ENCODE measurements at places on chromosomes 16 and 17. TPM values are rescaled to one million over a fixed set of nuclear protein-coding genes. Genes with fewer than 3 reads are reported as not detected.
A peak's percentile ranks its signal among the peaks of the same experiment; 100 is the strongest.

DNA sequence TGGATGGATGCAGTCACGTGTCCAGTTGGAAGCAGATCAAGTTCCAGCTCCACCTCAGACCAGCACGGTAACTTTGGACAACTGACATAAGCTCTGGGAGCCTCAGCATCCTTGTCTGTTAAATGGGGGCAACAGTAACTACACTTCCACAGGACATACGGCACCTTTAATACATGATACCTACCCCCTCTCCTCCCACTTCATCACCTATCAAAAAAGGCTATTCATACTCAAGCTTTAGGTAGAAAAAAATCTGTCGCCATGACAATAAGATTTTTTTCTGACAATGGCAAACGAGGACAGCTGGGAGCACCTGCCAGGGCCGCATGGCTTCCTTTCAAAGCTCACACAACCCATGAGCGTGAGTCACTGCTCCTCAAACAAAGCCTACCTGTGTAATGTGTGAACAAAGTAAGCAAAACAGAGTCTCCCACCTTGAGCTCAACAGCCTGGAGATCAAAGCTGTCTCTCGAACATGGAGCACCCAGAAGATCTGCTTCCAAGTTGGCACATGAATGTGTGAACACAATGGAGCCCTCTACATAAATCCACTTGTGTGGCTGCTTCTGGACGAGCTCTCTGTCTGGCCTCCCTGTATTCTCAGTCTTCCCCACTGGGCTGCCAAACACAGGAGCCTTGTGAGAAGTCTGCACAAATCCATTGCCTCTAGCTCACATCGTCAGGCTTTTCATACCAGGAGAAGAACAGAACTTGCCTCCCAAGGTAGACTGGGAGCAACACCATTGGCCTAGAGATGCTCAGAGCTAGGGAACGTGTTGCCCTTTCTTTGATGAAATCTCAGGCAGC is 459.7 kb downstream of the SOX9 start:
- no peak overlapping the region for H3K27ac ChIP-seq
- H3K27me3 ChIP-seq, result no peaks in the 10 kb centered on the region
- H3K36me3 ChIP-seq, result no peaks in the 10 kb centered on the region
- H3K4me1 ChIP-seq, result no peaks in the 10 kb centered on the region
- no peak overlapping the region for H3K4me3 ChIP-seq
- DNase-seq, result no peak

TMIGD1 gene
- total RNA-seq, result not detected

- no peak for DNase-seq
- no peak overlapping the region for H3K4me3 ChIP-seq
- H3K27me3 ChIP-seq, result no peaks in the 10 kb centered on the region
- H3K36me3 ChIP-seq, result no peaks in the 10 kb centered on the region
These were observed 113.9 kb downstream of the AMFR start for GRCh38 chr16:56311208-56312027.

FBF1 gene
- total RNA-seq, result 11.3 TPM

AIPL1 gene
- total RNA-seq, result not detected

TNS4 gene
- 0.78 TPM for total RNA-seq

GRCh38 chr17:45132572-45133463 is 503 bp upstream of the PLCD3 start:
- H3K4me3 ChIP-seq, result peak overlapping the region; percentile 79
- peak; percentile 91 for DNase-seq
- peak overlapping the region; percentile 92 for H3K27ac ChIP-seq
- H3K36me3 ChIP-seq, result no peaks in the 10 kb centered on the region
- H3K4me1 ChIP-seq, result peaks cover 39% of the 10 kb centered on the region
- no peaks in the 10 kb centered on the region for H3K27me3 ChIP-seq

- peaks cover 10% of the 10 kb centered on the region for H3K4me1 ChIP-seq
- DNase-seq, result no peak
- H3K27ac ChIP-seq, result no peak overlapping the region
- no peaks in the 10 kb centered on the region for H3K36me3 ChIP-seq
These were observed 25.8 kb downstream of the SRCIN1 start for GRCh38 chr17:38579934-38580333.

- no peak overlapping the region for H3K4me3 ChIP-seq
- DNase-seq, result no peak
- H3K27me3 ChIP-seq, result no peaks in the 10 kb centered on the region
- peak overlapping the region; percentile 85 for H3K27ac ChIP-seq
- H3K4me1 ChIP-seq, result peaks cover 38% of the 10 kb centered on the region
- H3K36me3 ChIP-seq, result no peaks in the 10 kb centered on the region
These were observed 19.1 kb downstream of the CUEDC1 start for GRCh38 chr17:57935833-57936807.

- H3K27me3 ChIP-seq, result peaks cover 5% of the 10 kb centered on the region
- H3K4me3 ChIP-seq, result no peak overlapping the region
- H3K27ac ChIP-seq, result no peak overlapping the region
These were observed 117.0 kb downstream of the RGS9 start for GRCh38 chr17:65254166-65254565.

GCGR gene
- total RNA-seq, result not detected

GRCh38 chr17:40179923-40180659 is 2.8 kb downstream of the RAPGEFL1 start:
- peaks cover 24% of the 10 kb centered on the region for H3K4me1 ChIP-seq
- DNase-seq, result no peak
- H3K27me3 ChIP-seq, result no peaks in the 10 kb centered on the region
- H3K36me3 ChIP-seq, result no peaks in the 10 kb centered on the region

DNA sequence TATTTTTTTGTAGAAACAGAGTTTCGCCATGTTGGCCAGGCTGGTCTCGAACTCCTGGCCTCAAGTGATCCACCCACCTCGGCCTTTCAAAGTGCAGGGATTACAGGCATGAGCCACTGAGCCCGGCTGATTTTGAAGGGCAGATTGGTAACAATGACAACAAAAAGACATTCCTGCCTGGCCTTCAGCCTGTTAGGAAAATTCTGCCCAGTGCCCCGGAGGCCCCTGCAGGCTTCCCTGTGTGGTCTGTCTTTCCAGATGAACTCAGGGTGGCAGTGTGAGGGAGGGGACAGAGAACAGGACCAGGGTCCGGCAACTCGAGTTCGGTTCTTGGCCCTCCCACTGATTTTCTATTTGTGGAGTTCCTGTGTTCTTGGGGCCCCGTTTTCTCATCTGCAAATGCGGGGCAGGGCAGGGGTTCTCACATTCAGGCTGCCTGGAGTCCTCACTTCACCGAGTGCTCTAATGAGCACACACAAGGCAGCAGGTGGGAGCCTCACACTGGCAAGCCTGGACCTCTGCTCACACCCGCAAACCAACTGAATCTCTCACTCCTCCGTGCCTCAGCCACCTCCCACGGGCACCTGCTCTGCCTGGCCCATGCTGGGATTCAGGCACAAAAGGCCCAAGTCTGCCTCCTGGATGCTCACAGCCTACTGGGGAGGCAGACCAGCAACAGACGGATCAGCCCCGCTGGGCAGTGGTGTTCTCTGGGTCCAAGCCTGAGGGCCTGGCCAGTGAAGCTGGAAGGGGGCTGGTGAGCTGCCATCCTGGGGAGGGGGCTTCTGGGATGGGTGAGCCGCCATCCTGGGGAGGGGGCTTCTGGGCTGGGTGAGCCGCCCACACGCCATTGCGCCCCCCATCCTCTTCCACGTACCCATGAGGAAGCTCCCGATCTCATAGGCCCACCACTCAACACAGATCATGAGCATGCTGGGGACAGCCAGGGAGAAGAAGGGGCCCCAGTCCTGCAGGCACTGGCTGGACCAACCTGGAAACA is 10.3 kb downstream of the SLC47A2 start:
- no peak overlapping the region for H3K27ac ChIP-seq
- H3K36me3 ChIP-seq, result no peaks in the 10 kb centered on the region
- no peak for DNase-seq
- no peak overlapping the region for H3K4me3 ChIP-seq
- H3K4me1 ChIP-seq, result peaks cover 11% of the 10 kb centered on the region

DNA sequence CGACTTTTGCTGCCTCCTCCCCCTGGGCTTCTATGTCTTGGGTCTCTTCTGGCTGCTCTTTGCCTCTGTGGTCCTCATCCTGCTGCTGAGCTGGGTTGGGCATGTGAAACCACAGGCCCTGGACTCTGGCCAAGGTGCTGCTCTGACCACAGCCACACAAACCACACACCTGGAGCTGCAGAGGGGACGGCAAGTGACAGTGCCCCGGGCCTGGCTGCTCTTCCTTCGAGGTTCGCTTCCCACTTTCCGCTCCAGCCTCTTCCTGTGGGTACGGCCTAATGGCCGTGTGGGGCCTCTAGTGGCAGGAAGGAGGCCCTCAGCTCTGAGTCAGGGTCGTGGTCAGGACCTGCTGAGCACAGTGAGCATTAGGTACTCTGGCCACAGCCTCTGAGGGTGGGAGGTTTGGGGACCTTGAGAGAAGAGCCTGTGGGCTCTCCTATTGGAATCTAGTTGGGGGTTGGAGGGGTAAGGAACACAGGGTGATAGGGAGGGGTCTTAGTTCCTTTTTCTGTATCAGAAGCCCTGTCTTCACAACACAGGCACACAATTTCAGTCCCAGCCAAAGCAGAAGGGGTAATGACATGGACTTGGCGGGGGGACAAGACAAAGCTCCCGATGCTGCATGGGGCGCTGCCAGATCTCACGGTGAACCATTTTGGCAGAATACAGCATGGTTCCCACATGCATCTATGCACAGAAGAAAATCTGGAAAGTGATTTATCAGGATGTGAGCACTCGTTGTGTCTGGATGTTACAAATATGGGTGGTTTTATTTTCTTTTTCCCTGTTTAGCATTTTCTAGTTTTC is 2.3 kb downstream of the GP1BA start:
- no peak overlapping the region for H3K27ac ChIP-seq
- peak; percentile 71 for DNase-seq
- H3K36me3 ChIP-seq, result peaks cover 13% of the 10 kb centered on the region

DNA sequence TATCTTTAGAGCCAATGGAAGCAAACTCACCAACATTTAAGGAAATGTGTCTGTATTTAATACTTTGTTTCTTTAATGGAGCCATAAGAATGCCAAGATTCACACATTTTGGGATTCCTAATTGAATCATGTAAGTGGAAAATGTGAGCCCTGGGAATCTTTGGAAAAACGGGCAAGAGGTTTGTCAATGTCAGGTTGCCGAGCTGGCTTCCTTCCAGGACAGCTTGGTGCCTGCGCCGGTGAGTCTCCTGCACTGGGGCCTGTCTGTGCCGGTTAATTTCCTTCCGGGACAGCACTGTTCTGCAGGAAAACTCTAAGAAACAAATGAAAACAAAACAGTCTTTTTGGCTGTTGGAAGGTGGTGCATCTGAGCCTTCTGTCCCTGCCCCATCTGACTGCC is 210.6 kb downstream of the HAPSTR1 start:
- H3K27ac ChIP-seq, result no peak overlapping the region
- no peaks in the 10 kb centered on the region for H3K27me3 ChIP-seq
- no peak overlapping the region for H3K4me3 ChIP-seq
- no peak for DNase-seq

DNA sequence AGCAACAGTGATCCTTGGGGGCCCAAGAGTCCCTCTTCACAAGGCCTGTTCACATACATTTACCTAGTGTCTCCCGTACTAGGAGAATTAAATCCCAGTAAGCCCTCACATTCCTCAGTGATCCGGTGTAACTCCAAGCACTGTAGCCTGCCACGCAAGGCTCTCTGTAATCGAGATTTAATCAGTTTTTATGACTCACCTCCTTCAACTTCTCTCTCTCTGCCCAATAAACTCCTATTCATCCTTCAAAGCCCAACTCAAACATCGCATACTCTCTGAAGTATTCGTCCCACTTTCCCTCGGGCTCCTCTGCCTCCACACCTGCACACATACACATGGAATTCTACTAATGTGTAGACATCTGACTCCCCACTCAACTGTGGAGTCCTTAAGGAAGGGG is 141.8 kb downstream of the CMIP start:
- no peak overlapping the region for H3K4me3 ChIP-seq
- no peak for DNase-seq
- no peak overlapping the region for H3K27ac ChIP-seq
- no peaks in the 10 kb centered on the region for H3K36me3 ChIP-seq
- no peaks in the 10 kb centered on the region for H3K27me3 ChIP-seq
- peaks cover 24% of the 10 kb centered on the region for H3K4me1 ChIP-seq

DNA sequence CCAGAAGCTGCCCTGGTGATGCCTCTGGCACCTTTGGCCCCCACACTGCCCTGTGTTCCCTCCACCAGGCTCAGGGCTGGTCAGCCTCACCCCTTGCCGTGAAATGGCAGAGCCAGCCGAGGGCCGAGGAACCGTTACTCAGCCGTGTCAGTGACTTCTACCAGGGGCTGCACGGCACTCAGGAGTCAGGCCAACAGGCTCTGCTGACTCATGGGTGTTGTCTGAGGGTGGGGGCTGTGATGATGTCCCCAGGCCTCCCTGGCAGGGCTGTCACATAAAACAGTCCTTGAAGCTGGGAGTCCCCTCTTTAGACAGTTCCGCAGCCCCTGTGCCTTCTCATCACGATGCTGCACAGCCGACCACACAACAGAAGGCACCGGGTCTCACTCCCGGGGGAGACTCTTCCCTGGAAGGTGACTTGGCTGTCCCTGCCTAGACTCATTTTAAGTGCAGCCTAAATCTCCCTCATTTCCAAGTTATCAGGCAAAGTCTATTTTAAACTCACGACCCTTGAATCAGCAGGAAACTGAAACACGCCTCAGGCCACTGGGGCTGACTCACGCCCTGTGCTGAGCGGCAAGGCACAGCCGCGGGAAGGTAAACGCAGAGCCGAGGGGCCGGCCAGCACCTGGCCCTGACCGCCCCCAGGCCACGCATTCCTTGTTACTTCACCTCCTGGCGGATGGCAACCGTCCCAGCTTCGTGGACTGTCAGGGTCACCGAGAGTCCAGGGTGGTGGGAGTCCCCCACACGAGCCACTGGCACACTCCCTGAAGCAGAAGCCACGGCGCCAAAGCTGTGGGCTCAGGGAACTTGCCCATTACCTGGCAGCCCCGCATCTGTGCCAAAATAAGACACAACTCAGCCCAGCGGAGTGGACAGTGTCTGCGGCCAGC is 102.6 kb downstream of the ZNF778 start:
- DNase-seq, result no peak
- H3K27me3 ChIP-seq, result no peaks in the 10 kb centered on the region
- H3K4me1 ChIP-seq, result peaks cover 95% of the 10 kb centered on the region
- H3K27ac ChIP-seq, result peak overlapping the region; percentile 30
- H3K36me3 ChIP-seq, result no peaks in the 10 kb centered on the region

SMIM36 gene
- not detected for total RNA-seq

DNA sequence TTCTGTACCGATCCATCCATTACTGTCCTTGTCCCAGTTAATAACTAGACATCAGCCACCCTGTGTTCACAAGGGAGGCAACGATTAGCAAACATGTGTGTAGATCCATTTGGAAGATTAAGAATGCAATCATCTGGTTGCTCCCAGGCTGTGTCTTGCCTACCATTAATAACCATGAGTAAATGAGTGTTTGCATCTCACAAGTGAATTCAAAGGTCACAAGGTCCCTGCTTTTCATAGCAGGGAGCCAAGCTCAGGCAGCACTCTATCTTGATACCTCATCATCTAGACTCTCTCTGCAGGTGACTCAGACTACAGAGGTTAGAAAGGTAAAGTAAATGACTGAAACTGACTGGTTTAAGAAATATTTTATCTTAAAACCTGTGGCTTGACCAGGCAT is 25.3 kb downstream of the VWA3A start:
- no peak overlapping the region for H3K4me3 ChIP-seq
- no peaks in the 10 kb centered on the region for H3K36me3 ChIP-seq
- no peak for DNase-seq
- H3K4me1 ChIP-seq, result no peaks in the 10 kb centered on the region

OTOP2 gene
- not detected for total RNA-seq
